Lung (tissue), 17 donors: ENCODE measurements at places on chromosomes 7 and 10.

DNA sequence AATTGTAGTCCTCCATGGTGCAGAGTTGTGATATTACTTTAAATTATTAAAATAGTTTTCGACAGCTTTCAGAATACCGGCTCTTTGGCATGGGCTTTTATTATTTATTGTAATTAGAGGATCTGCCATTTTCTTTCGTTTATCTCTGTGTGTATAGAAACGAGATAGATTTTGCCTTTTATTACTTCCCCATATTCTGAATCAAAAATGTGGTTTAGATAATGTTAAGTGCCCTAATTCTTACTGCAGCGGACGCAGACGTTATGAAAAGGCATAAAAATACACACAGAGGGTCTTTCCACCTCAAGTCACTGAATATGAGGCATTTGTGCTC is 1.9 kb upstream of the ARID5B start:
- no peak for DNase-seq

- DNase-seq, result no peak
These were observed 27.3 kb downstream of the MTURN start for GRCh38 chr7:30162133-30162532.

DNA sequence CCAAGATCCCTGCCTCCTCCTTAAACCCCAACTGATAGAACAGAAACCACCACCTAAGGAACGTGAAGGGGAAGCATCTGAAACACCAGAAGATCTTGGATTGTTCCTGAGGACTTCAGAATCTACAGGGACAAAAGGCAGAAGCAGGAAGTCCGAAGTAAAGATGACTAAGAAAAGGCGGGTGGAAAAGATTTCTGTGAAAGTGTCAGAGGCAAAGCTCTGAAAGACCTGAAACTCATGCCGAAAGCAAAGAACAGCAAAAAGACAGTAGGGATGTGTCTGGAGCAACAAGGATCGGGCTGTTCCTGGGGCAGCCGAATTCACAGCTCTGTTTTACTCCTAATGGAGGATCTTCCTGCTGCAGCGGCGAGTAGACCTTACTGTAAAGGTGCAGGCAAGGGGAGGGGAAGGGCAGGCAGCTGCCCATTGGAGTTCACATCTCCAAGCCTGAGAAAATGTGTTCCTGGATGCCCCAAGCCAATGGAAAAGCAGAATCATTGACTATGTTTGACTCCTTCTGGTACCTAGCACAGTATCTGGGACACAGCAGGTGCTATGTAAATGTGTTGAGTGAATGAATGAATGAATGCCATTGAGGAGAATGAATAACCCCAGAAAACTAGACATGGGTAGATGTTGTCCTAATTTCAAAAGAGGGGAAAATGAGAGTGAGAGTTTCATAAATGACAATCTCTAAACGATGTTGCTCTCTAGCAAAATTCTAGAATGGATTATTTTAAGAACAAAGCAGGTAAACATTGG is 40.4 kb downstream of the PDIA4 start:
- no peak for DNase-seq

DNA sequence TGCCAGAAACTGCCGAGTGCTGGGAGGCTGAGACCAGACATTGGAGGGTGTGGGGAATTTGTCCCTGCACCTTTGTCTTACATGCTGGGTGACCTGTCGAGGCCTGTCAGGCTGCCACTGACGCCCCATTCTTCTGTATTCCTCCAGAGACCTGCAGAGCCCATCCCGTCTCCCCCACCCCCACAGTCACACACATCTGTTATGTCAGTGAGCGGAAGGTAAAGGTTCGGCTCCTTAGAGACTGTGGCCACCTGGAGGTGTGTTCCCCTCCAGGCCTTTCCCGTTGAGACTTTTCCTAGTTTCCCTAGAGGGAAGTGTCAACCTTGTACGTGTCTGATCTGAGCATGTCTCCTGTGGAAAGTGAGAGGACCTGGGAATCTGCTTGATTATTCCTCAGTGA is 84.5 kb downstream of the ATXN7L1 start:
- no peak for DNase-seq

DNA sequence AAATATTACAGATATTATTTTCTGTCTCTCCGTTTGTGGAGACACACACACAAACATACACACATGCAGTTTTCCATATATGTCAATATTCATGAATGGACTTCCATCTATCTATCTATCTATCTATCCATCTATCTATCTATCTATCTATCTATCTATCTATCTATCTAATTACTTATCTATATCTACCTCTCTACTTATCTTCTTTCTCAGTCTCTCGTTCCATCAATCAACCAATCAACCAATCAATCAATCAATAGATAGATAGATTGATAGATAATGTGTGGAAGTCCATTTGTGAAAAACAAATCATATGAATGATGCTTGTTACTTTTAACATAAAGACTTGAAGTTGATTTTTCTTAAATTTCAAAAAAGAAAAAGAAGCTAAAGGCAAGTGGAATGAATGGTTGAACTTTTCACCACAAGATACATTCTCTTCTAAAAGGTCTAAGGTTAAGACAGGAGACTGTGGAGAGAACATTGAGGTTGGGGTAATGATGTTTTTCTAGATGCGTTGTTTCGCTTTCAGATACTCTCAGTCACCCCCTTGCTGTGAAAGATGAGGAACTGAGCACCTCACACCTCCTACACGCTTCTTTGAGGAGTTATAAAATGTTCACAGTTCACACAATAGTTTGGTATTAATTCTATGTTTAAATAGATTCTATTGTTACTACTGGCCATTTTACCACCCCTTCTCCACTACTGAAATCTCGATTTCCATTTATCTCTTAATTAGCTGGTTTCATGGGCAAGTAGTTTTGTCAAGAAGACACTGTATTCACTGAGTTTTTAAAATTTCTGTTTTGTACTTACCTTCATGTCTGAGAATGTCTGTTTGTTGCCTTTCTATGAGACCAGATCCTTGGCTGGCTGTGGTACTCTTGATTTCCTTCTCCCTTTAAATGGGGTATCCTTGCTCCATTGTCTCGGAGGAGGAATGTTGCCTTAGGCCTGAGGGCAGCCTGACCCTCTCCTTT is 114.1 kb downstream of the EMX2 start:
- DNase-seq, result no peak

GRCh38 chr10:94088926-94089381 is 95.2 kb downstream of the PLCE1 start:
- DNase-seq, result peak; percentile 90

DNA sequence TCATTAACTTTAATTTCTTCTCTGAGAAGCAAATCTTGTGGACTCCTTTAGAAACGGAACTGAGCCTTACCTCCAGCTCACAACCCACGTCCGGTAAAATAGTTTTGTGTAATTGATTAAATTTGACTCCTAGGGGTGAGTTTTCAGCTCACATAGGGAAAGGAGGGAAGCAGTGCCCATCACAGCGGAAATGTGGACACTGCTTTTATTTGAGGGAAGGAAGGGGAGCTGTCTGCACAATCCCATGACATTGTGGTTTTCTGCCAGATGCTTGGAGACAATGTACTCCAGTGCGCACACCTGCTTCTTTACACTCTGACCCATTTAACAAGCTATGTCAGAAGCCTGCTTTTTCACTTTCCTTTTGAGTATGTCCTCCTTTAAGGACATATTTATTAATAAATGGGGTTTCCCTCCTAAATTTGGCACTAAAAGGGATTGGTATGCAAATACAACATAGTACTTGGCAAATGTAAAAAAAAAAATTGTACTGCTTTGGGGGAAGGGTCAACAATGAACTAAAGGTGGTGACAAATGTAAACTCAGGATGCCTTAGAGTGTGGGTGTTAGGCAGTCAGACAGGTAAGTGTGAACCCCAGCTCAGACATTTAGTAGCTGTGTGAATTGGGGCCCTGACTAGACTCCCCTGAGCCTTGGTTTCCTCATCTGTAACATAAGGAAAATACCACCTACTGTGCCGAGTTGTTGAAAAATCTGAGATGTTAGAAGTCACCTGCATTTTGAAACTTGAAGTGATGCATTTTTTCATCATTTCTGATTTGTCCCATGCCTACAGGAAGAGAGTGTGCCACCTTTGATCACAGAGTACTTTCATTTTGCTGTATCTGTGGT is 90.2 kb upstream of the KLF6 start:
- DNase-seq, result no peak

DNA sequence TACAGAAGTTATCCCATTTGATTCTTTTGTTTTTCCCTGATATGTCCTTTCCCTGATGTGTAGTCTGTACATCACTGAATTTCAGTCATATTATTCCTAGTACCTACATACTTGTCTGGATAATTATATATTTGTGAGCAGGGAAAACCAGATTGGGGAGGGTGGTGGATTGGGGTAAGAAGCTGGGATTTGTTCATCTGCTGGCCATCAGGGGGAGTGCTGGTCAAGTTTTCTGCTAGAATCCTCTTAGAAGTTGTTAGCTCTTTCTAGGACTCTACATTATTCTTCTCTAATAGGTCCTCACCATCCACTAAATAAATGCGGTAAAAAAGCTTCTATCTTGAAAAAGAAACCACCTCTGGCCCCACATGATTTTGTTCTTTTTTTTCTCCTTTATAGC is 232.7 kb upstream of the TAC1 start:
- DNase-seq, result peak; percentile 16

GRCh38 chr10:113410618-113411017 is 142.2 kb upstream of the HABP2 start:
- no peak for DNase-seq

DNA sequence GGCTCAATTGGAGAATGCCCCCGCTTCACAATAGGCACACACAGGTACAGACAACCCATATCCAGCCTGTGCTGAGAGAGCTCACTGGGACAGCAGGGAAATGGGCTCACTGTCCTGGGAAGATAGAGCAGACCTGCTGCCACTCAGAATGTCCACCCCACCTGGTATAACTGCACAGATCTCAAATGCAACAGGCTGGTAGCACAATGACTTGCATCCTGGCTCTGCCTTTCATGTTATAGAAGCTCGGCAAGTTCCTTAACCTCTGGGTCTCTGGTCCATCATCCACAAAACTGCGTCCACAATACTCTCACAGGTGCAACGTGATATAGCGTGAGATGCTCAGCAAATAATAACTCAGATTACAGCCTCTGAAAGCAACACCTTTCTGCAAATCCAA is 295.4 kb downstream of the GRID1 start:
- no peak for DNase-seq

DNA sequence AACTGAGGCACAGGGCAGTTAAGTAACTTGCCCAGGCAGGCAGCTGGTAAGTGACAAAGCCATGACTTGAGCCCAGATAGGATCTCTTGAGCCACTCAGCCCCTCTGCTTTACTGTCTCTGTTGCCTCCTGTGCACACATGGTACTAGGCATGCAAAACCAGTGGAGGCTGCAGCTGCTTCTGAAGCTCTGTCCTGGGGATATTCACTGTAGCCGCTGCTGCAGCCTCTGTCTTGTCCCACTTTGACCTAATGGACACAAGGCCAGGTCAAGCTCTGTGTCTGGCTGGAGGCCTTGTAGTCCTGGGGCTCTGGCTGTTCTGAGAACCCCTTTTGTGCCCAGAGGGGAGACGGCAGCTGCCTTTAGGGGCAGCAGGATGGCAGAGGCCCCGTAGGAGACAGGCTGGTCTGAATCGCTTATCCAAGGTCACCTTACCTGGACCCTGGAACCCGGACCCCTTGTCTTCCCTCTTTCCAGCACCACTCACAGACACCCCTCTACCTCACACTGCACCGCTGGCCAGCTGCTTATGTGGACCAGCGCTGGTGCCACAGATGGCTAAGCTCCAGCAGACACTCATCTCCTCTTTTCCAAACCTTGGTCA is 57.6 kb downstream of the TSPAN15 start:
- DNase-seq, result no peak

GRCh38 chr10:67306588-67307205 is 380.9 kb downstream of the LRRTM3 start:
- peak; percentile 3 for DNase-seq

DNA sequence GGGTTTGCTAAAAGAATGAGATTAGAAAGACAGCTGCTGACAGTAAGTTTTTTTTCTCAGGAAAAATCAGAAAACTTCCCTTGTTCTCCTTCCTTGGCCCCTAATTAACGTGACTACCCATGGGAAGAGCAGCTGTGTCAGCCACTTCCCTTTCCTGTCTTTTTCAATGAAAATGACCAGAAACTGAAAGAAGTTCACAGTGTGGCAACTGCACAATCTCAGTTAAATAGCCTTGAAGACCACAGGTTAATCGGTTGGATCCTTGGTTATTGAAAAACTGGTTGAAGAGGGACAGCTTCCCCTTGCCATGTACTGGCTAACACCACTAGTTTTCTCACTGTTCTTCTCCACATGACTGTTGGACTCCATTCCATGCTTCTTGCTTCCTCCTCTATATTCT is 148.8 kb upstream of the AGR3 start:
- no peak for DNase-seq

GRCh38 chr7:129066290-129067131 is 11.6 kb upstream of the TNPO3 start:
- no peak for DNase-seq

- DNase-seq, result no peak
These were observed 53.5 kb downstream of the SND1 start for GRCh38 chr7:127705461-127705959.
